Esophagus squamous epithelium (tissue), 5 donors: ENCODE measurements at places on chromosomes 5 and 9.

- no peak for DNase-seq
Measured at GRCh38 chr9:108978205-108978604, 35.1 kb downstream of the CTNNAL1 start.

DNA sequence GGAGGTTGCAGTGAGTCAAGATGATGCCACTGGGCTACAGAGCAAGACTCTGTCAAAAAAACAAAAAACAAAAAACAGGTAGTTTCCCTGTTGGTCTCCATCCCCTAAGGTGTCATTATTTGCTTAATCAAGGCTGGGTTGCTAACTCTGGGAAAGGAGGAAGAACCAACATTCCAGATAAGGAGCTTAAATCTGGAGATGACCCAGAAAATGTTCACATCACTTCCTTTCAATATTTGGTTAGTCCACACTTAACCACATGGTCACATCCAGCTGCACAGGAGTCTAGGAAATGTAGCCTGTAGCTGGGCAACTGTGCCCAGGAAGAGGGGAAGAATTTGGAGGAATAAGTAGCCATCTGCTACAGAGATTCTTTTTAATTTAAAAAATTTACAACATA, 25.9 kb upstream of the MEGF9 start:
- DNase-seq, result no peak

GRCh38 chr5:114447084-114447773, 85.4 kb downstream of the KCNN2 start:
- no peak for DNase-seq

DNA sequence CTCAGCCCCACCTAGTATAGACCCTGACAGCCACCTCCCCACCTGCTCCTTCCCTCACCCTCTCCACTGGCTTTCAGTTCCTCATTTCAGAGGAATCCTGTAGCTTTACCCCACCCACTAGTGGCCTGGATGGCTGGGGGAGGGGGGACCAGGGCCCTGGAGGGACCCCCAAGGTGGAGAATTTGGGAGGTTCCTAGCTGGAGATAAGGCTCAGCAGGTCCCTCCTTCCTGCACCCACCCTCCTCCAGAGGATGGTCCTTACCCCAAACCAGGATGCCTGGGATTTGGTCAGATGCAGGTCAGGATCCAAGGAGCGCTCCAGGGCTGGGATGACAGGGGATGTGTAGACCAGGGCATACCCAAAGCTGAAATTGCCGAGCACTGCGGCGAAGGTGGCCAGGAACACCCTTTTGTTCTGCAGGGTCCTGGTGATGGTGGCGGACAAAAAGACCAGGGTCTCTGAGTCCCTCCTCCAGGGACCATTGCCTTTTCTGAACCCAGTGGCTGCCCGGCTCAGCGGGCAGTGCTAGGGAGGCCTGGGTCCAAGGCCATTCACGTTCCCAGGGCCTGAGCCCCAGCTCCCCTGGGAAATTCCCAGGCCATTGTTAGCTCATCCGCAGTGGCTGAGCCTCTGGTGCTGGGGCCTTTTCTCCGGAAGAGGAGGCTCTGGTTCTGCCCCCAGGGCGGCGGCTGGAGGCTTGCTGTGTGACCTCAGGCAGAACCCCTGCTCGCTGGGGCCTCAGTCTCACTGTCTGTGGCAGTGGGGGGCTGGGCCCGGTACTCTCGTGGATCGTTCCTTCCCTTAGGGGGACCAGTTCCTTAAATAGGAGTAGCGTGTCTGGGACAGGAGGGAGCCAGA, 678 bp downstream of the SLC2A6 start:
- DNase-seq, result no peak

- DNase-seq, result no peak
Measured at GRCh38 chr9:122246666-122247065, 17.9 kb upstream of the LHX6 start.

GRCh38 chr5:153624451-153624765, 133.9 kb downstream of the GRIA1 start:
- DNase-seq, result no peak

DNA sequence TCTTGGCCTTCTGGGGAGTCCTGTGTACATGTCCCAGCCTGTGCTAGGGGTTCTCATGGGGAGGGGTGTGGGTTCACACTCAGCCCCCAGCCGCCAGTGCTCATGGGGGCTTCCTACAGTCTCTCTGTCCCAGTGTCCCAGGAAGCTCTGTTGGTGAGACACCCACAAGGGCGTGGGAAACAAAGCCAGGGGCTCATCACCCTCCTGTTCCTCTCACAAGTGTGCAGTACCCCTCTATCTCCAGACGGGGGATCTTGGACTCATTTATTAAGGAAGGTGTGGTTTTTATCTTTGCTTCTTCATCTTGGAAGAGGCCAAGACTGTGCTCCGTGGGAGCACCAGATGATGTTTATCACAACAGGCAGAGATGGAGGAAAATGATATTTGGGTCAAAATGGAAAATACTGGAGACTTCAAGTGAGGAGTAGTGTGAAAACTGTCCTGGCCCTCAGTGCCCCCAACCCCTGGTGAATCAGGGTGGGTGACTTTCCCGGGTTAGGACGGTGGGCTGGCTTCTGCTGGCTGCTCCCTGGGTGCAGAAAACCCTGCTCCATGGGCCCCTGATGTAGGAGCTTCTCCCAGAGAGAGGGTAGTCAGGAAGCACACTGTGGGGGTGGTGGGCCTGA, 15.2 kb downstream of the TMEM171 start:
- no peak for DNase-seq

DNA sequence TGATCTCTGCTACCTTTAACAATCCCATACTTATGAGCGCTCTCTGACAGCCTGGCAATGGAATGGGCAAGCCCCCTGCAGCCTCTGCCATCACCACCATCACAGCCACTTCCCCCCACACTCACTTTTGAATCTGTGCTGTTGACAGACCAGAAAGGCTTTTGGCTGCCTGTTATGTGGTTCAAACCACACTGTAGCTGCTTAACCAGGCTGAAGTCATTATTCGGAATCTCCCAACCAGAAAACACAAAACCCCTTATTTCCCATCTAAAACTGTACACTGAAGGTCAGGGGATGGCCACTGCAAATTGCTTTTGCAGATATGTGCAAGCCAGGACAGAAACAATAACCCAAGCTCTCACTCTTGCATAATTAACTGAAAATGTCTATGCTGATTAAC, 35.8 kb downstream of the PTCH1 start:
- no peak for DNase-seq

DNA sequence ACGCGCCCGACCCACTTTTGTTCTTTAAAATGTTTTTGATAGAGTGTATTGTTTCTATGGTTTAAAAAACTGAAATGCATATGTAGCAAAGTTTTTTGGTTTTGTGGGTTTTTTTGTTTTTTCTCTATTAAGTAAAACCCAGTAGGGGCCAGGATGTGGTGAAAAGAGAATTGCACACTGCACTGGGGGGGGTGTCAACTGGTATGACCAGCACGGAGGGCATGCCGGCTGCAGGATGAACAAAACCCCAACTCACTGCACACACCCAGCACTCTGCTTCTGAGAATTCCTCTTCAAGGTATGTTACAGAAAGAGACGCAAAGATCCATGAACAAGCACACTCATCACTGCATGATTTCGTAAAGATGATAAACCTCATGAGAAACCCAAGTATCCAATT, 75.0 kb downstream of the STK10 start:
- no peak for DNase-seq

GRCh38 chr5:93320920-93321445, 260.0 kb downstream of the NR2F1-AS1 start:
- DNase-seq, result no peak

GRCh38 chr5:124446120-124446519, 300.3 kb downstream of the ZNF608 start:
- no peak for DNase-seq

DNA sequence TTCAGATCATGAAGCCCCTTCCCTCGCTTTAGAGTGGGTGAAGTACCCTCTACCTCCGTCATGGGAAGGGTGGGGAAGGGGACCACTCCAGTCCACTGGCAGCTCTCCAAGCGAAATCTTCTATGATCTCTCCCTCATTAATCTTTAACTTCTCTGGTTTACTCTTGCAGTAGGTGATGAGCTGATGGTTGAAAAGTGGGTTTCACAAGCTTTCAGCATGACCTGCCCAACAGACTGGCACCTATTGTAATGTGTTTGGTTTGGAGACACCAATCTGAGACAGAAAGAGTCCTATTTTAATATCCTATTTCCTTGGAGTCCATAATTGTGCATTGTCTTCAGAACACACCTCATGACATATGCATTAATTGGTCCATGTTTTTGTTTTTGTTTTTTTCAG, 70.8 kb upstream of the TGFBR1 start:
- DNase-seq, result no peak

GRCh38 chr9:36450110-36450732, 50.2 kb upstream of the RNF38 start:
- no peak for DNase-seq

GRCh38 chr5:170628028-170628427, 124.2 kb downstream of the KCNIP1 start:
- DNase-seq, result no peak

- no peak for DNase-seq
Measured at GRCh38 chr9:110095776-110096175, 112.2 kb downstream of the C9orf152 start.

DNA sequence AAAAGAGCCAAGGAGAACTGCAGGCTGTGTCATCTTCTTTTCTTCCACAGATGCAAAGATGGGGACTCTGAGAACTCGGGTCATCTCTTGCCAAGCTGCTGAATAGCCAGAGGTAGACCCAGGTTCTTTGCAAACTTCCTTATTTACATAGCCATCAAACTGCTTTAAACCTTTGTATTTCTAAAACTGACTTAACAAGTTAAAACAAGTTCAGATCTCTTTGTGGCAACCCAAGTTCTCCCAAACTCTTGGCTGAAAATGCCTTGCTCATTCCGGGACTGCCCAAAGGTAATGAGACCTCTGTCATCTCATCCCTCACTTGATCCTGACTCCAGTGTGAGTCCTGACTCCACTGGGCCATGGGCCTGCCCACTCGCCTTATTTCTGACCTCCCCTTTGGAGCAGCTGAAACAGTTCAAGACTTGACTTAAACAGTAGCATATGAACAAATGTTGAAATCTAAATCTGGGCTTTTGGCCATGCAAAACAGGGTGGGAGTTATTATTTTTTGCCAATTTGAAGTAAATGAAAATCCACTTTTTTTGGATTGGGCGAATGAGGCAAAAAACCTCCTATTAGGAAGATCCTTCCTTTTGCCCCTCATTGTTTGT, 50.6 kb downstream of the FBXL7 start:
- DNase-seq, result no peak

- no peak for DNase-seq
Measured at GRCh38 chr5:94218374-94218773, 400.0 kb downstream of the KIAA0825 start.

DNA sequence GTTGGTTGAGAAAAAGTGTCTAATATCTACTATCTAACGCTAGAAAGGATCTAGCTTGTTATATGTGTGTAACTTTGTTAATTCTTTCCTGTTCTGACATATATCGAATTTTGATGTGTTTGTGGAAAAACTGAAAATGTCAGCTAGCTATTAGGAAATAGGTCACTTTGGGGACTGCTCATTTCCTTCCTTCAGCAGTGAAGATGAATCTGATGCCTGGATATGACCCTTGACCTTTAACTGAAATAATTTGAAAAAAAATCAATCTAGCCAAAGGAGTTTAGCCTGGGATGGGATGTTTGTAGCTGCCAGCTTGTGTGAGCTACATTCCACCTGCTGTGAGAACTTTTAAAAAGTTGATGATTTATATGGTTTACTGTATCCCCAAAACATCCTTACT, 66.8 kb downstream of the CD180 start:
- no peak for DNase-seq

- DNase-seq, result no peak
Measured at GRCh38 chr5:180717989-180718388, 21.9 kb downstream of the OR2Y1 start.

DNA sequence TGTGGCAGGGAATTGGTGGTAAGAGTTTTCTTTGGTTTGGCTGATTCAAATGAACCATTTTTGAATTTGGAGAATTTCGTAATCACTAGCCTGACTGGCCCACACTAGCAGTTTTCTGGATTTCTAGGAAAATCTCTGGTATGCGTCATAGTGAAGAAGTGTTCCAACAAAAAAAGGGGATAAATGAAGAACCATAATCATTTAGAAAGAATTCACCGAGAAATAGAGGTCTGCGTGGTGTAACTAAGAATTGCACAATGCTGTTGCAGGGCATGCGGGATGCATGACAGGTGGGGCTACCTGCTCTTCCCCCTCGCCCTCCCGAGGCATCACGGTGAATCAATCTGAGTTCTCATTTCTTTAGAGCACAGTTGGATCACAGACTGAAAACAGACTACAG, 232.3 kb upstream of the PAPPA start:
- no peak for DNase-seq

DNA sequence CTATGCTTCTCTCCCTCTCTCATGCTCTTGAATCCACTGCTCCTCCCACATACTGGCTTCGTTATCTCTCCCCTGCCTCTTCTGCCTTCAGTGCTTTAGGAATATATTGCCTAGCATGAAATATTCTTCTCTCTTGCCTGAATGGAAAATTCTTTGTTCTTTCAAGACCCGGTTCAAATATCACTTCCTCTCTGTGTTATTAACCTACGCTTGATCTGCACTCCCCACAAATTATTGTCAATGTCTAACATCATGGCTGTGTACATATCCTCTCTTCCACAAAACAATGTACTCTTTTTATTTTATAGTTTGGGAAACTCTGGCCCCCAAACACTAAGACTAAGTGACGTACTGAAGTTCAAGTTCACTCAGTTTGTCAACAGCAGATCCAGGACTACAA, 211.0 kb downstream of the SEC61B start:
- no peak for DNase-seq

DNA sequence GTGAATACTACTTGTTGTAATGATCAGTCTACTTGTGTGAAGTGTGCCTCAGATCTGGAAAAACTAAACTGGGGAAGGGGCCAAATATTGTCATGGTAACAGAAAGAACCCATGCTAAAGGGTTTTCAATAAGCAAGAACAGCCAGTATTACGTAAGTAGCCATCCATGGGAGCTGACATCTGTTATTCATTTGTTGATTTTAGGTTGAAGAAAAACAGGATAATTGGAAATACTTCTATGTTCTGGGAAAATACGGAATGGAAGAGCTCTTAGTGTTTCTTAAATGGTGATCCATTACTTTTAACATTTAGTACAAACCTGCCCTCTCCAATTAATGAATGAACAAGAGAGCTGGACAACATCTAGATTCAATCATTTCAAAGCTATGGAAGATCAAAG, 485.8 kb downstream of the NTRK2 start:
- DNase-seq, result no peak

DNA sequence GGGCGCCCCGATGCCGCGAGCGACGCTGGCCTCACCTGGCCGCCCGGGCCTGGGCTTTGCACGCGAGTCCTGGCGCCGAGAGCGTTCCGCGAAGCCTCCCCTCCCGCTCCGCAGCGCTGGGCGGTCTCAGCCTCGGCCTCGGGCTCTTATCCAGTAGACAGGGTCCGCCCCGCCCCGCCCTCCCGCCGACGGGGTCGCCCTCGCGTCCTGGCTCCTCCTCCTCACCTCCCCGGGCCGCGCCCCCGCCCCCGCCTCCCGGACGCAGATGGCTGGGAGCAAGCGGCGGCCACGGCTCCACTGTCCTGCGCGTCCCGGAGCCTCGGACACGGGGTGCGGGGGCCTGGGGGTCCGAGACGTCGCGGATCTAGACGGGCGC, at the start of gene SLC6A3:
Gene SLC6A3, minus strand, starts transcription at position 128 of the 376 bp plus-strand sequence. CDS start 2,243 bp downstream, outside the sequence.
- no peak for DNase-seq

GRCh38 chr5:169691471-169691870, 54.4 kb downstream of the DOCK2 start:
- no peak for DNase-seq
